ENCODE measurements at places on chromosomes 7 and 10.

DNA sequence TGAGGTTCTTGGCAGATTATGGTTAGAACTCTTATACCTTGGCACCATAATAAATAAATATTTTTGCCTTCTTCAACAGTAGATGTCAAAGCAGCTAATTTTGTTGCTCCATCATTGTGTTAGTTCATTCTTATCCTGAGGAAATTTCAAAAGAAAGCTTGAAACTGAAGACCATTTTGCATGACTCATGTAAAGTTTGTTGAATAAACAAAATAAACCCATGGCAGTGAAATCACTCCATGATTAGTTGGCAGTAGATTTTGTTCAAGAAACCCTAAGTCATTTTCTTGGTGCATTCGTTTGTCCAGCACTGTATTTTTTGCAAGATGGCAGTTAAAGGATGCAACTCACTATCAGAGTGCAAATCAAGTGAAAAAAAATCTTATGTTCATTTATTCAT is 91.6 kb downstream of the HECW1 start:
- no peak for DNase-seq

- no peak for DNase-seq
Observed at GRCh38 chr7:40598915-40599314, 464.1 kb downstream of the SUGCT start.

GRCh38 chr10:35452171-35452570 is 115.9 kb downstream of the CCNY start:
- no peak for DNase-seq

DNA sequence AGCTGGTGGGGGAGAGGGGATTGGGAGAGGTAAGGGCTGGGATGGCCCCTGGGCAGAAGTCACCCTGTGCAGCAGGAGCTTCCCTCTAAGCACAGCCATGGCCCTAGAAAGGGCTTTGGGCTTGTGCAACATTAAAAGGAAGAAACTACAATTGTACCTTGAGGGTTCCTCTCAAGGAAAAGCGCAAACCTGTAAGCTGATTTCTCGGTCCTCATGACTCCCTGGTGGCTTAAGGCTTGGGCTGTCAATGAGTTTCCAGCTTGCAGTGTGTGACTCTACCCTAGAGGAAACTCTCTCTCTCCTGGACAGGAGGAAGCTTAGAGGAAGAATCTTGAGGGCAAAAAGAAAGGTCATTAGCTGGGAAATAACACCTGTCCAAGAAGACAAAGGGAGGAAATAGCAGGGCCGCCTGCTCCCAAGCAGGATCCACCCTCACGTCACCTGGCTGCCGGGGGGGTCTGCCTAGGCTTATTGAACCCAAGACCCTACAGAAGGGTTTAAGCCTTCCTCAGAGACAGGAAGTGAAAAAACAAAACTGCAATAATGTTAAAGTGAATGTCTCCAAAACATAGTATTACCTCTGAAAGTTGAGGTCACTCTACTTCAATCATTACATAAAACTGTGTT is 112.5 kb downstream of the WDR11 start:
- no peak for DNase-seq

GRCh38 chr7:151736403-151736909 is 140.5 kb downstream of the PRKAG2 start:
- no peak for DNase-seq

GRCh38 chr7:24862461-24862860 is 105.2 kb upstream of the GSDME start:
- DNase-seq, result no peak

- no peak for DNase-seq
Observed at GRCh38 chr7:133233142-133233541, 19.7 kb upstream of the EXOC4 start.

- DNase-seq, result no peak
Observed at GRCh38 chr7:3482147-3482921, 181.3 kb downstream of the SDK1 start.

- DNase-seq, result no peak
Observed at GRCh38 chr7:149713061-149713730, 60.2 kb downstream of the ZNF467 start.

DNA sequence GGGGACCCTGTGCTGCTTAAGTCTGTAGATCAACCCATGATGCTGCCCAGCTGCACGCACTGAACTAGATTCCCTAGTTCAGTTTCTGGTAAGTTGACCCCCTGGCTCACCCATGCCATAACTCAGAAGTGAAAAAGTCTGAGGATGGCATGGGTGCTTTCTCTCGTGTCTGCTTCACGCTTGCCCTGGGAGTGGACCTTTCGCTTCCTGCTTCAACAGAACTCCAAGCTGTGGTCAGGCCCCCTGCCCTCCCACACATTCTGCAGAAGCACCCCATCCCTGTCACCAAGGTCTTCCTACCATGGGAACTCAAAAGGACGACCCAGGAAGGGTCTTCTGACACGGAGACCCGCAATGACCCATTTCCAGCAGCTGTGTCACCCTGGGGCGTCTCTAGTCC is 39.9 kb downstream of the LRRC18 start:
- no peak for DNase-seq

GRCh38 chr7:155531681-155532080 is 14.7 kb downstream of the CNPY1 start:
- no peak for DNase-seq

DNA sequence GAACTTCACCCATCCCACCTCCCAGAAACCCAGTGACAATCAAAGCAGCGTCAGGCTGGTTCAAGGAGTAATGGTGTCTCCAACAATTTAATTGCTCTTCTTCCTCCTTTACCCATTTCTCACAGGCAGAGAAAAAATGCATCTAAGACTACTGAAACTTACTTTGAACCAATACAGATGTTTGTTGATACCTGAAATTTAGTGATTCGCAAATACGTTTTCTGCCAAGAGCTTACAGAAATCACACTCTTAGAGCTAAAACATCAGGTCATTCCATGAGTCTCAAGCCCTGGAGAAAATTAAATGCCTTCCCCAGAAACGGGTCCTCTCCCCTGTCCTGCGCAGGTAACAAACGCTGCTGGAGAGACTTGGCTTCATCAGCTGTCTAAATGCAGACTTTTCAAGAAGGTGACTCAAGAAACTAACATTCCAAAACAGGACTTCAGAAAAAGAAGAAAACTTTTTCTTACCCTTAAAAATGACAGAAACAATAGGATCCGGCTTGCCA is 443 bp downstream of the MYOF start:
- DNase-seq, result no peak

GRCh38 chr7:105594034-105594433 is 12.7 kb upstream of the EFCAB10 start:
- no peak for DNase-seq

DNA sequence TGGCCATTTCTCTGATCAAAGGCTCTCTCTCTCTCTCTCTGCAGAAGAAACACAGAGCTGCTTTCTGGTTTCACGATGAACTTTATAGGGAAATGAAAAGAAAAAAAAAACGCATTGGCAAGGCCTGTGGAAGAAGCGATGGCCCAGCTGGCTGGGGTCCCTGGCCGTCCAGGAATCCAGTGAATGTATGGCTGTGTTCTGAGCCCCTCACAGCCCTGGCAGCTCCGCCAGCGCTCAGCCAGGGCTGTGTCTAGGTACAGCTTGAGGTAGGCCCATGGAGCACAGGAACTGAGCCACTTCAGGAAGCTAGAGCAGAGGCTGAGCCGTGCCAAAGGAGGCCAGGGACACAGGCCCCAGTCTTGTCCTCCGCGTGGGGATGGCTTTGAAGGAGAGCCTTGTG is 13.1 kb upstream of the UCMA start:
- no peak for DNase-seq

DNA sequence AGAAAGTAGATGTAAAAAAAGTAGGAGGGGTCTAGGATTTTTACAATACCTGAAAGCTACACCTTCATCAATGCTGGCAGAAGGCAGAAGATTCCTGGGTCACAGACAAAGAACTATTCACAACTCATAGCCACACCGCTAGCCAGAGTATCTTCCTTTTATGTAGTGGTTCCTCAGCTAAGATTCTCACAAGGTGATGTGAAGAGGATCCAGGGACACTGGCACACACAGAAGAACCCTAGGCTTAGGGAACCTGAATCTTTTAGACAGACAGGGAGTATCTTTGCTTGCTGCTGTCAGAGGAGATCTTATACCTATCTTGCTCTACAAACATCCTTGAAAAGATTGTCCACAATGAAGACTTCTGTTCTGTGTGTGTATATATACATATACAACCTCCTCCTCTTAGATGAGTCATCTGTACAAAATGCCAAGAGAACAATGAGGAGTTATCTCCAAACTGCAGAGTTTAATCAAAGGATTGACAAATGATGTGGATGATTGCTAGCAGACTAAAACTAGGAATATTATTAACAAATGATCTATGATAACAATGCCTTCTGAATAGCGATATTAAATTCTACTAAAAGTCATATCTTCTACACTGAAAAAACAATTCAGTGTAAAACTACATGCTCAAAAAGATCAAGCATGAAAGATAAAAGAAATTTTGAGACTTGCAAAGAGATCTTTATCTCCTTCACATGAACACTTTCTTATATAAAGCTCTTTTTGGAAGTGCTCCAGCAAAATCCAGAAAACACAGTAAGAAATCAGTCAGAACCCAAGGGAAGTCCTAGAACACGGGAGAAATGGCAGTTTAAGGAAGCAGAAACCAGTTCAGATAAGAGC is 409.3 kb downstream of the PARD3 start:
- DNase-seq, result no peak

GRCh38 chr10:90602862-90603610 is 254.8 kb downstream of the HTR7 start:
- DNase-seq, result no peak

GRCh38 chr10:5305374-5305773 is 59.4 kb upstream of the UCN3 start:
- no peak for DNase-seq

GRCh38 chr10:109259293-109259692 is 664.0 kb downstream of the XPNPEP1 start:
- no peak for DNase-seq

DNA sequence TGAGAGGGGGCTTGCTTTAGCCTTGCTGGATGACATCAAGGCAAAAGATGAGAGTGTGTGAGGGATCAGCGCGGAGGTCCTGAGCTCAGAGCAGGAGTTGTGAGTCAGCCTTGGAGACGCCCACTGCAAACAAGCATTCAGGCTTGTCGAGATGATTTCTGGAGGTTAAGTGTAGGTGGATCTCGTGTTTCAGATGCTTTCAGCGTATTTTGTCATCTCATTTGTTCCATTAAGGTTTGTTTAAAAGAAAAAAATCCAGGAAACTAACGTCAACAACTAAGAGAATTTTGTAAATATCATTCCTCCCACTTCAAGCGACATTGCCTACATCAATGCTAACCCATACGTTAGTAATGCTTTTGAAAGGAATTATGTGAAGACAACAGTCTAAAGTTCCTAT is 715.4 kb upstream of the NRP1 start:
- no peak for DNase-seq

GRCh38 chr7:117087639-117088396 is 134.5 kb downstream of the ST7 start:
- DNase-seq, result no peak

DNA sequence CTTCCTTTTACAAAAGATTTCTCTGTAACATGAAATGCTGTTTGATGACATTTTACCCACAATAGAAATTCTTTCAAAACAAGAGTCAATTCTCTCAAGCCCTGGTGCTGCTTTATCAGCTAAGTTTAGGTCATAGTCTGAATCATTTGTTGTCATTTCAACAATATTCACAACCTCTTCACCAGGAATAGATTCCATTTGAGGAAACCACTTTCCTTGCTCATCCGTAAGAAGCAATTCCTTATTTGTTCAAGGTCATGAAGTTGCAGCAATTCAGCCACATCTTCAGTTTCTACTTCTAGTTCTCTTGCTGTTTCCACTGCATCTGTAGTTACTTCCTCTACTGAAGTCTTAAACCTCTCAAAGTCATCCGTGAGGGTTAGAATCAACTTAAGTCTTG is 315.3 kb downstream of the TYW1 start:
- DNase-seq, result no peak

- DNase-seq, result no peak
Observed at GRCh38 chr10:124661660-124662180, 82.5 kb downstream of the FAM53B start.

DNA sequence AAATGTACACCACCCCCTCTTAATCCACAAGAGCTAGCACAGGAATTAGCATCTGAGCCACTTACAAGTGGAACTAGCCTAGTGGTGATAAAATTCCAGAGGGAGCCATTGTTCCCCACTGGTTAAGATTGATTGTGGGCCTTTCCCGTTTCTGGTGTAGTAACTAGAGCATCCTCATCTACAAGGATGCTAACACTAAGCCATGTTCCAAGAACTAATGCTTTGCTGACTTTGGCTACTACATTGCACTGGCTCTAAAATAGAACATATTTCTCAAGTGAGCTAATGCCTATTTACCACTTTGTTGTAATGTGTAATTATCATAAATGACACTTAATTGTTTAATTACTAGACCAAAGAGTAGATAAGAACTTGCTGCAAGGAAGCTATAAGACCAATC is 143.7 kb downstream of the FZD1 start:
- no peak for DNase-seq

- DNase-seq, result no peak
Observed at GRCh38 chr7:148116829-148117403, 473.6 kb upstream of the C7orf33 start.

DNA sequence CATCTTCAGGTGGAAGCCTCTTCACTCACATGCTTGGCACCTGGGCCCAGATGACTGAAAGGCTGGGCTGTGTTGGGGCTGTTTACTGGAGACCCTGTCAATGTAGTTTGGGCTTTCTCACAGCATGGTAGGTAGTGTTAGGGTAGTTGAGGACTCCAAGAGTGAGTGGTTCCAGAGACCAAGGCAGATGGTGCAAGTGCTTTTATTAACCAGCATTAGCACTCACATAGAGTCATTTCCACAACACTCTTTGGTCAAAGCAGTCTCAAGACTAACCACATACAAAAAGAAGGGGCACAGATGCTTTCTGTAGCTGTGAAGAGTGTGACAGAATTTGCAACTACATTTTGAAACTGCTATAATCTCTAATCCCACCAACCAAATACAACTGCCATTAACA is 135.0 kb downstream of the RTKN2 start:
- no peak for DNase-seq

DNA sequence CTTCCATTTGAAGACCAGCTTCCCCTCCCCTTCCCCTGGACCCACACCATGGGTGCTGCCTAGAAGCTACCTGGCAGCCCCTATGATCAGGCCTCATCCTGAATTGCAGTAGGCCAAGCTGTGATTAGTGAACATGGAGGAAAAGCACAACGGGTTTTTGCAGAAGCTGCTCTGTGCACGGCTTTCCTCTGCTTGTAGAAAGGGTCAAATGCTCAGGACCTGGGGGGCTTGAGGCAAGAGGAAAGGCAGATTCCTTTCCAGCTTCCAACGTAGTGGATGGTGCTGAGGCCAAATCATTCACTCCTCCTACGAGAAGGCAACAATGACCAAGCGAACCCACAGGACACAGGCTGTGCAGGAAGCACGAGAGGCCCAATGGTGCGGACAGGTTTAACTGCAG is 410.3 kb upstream of the SHH start:
- DNase-seq, result no peak

- no peak for DNase-seq
Observed at GRCh38 chr7:1450987-1451386, 8.3 kb downstream of the MICALL2 start.

- DNase-seq, result no peak
Observed at GRCh38 chr7:20594023-20594422, 21.4 kb upstream of the ABCB5 start.

Measured in cortex of kidney (tissue), 1 donor.